ENCODE measurements at places on chromosomes 16 and 17. TPM values are rescaled to one million over a fixed set of nuclear protein-coding genes. Genes with fewer than 3 reads are reported as not detected.

The MYO15B gene
- 6.1 TPM for total RNA-seq

The NEUROD2 gene
- total RNA-seq = not detected

The ABCA10 gene
- total RNA-seq = 4.7 TPM

The SLFN11 gene
- 70.8 TPM for total RNA-seq

The CSNK1D gene
- total RNA-seq = 70.6 TPM

The KCNH6 gene
- not detected for total RNA-seq

The RBFOX1 gene
- not detected for total RNA-seq

The GPT2 gene
- total RNA-seq = 8.3 TPM

The ADGRG3 gene
- total RNA-seq = not detected

The SOST gene
- total RNA-seq = not detected

The EEF2KMT gene
- total RNA-seq = 10.8 TPM

The TBC1D3G gene
- total RNA-seq = not detected

The LGALS9B gene
- total RNA-seq = not detected

The SYNGR3 gene
- total RNA-seq = 4.8 TPM

The IFI35 gene
- total RNA-seq = 43.1 TPM

The BCAR1 gene
- 59.4 TPM for total RNA-seq

The LHX1 gene
- total RNA-seq = not detected

The TBC1D3H gene
- not detected for total RNA-seq

The TNFSF12 gene
- total RNA-seq = 17.0 TPM

The TP53TG3F gene
- total RNA-seq = not detected

The RND2 gene
- total RNA-seq = 0.29 TPM

The MT1M gene
- 5.1 TPM for total RNA-seq

The LRRC75A gene
- total RNA-seq = 1.2 TPM

The HSF4 gene
- 50.4 TPM for total RNA-seq

The TMEM100 gene
- 0.99 TPM for total RNA-seq

The NPIPB13 gene
- total RNA-seq = 2.0 TPM

The TGFB1I1 gene
- 51.1 TPM for total RNA-seq

The KRTAP4-6 gene
- total RNA-seq = not detected

The ZPBP2 gene
- total RNA-seq = not detected

The SEPTIN12 gene
- not detected for total RNA-seq

The CDH8 gene
- total RNA-seq = not detected

The MEIOC gene
- 0.66 TPM for total RNA-seq

The KRT31 gene
- not detected for total RNA-seq
